ENCODE measurements at places on chromosomes 4 and X.

- DNase-seq, result no peak
These were observed 3.7 kb downstream of the FGD1 start for GRCh38 chrX:54492340-54492739.

DNA sequence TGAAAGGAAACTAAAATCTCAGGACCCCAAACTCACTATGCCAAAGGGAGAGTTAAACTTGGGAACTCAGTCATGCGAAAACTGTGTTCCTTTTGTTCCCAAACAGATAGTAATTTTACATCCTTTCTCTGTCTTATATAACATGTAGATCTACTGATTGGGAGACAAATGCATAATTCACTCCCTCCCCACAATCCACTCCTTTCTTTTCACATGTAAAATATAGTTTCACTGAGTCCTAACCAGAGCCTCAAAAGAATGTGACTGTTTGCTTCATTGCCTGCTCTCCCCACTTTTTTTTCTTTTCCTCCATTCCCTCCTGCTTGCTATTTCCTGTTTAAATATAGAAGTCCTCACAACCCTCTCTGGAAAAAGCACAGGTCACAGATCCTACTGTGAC is 699.3 kb upstream of the ADGRL3 start:
- DNase-seq, result no peak

- DNase-seq, result no peak
These were observed 854 bp downstream of the RNF113A start for GRCh38 chrX:119870626-119871131.

- no peak for DNase-seq
These were observed 79.6 kb upstream of the GLRA2 start for GRCh38 chrX:14449773-14450172.

DNA sequence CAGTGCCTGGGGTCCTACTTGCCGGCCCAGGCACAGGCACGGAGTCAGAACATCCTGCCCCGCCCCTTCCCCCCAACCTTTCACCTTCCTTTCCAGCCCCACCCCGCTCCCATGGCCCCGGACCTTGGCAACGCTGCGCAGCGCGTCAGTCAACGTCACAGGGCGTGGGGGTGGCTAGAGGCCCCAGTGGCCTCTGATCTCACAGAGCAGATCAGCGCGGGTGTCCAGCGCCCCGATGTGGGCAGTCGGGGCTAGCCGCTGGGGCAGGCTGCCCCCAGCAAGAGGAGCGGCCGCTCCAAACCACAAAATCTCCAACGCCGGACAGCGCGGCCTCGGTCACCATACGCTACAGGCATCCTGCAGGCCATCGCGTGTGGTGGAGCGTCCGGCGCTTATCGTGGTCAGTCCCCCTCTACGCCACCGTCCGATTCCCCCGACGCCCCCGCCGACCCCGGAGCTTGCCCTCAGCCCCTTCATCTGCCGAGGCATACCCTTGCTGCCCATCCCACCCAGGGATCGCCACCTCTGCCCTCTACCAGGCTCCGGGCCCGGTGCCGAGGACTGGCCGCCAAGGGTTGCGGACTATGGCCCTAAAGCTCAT is 69.6 kb upstream of the APOOL start:
- DNase-seq, result no peak

DNA sequence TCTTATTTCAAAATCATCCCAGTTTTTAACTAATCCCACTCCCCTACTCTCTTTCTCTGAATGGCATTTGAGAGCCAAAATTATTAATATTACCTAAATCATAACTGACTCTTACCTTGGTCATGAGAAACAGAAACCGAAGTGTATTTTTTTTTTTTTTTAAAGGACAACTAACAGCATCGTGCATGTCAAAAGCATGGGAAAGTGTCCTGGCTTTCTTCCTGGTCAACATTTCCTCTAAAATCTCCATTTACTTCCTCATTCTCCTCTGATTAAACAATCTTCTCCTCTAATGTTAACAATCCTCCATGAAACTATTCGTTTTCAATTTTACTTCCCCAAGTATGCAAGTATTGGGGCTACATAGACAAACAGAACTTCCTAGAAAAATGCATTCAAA is 2.1 kb upstream of the STS start:
- no peak for DNase-seq

GRCh38 chrX:47560179-47560933 is 649 bp upstream of the ARAF start:
- no peak for DNase-seq

GRCh38 chr4:39274503-39274902 is 91.7 kb downstream of the RFC1 start:
- DNase-seq, result no peak

DNA sequence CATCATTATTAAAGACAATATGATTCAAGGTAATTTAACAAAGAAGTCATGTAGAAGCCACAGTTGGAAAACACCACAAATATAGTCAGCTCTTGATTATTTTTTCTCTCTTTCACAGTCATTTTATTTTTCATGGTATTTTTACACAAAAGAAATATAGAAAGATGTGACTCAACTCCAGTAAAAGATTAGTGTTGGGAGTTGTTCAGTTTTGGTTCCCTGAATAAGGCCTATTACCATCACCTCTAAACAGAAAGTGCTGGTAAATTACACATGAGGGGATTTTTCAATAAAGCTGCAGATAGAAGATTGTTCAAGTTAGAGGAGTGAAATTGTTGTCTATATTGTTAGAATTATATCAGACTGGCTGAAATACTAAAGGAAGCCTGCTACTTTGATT is 107.0 kb downstream of the DDIT4L start:
- DNase-seq, result no peak

- no peak for DNase-seq
These were observed 160.2 kb upstream of the KLF3 start for GRCh38 chr4:38503689-38504395.

DNA sequence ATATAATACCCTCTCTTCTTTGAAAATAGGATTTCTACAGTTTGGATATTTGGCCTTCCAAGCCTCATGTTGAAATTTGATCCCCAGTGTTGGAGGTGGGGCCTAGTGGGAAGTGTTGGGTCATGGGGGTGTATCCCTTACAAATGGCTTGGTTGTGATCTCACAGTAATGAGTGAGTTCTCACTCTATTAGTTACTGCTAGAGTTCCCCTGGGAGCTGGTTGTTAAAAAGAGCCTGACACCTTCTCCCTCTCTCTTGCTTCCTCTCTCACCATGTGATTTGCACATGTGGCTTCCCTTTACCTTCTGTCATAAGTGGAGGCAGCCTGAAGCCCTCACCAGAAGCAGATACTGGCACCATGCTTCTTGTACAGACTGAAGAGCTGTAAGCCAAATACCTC is 73.9 kb downstream of the HDAC8 start:
- no peak for DNase-seq

GRCh38 chr4:132063829-132064228 is 1085.3 kb upstream of the PCDH10 start:
- no peak for DNase-seq

- no peak for DNase-seq
These were observed 94.4 kb upstream of the LIMCH1 start for GRCh38 chr4:41443340-41444079.

DNA sequence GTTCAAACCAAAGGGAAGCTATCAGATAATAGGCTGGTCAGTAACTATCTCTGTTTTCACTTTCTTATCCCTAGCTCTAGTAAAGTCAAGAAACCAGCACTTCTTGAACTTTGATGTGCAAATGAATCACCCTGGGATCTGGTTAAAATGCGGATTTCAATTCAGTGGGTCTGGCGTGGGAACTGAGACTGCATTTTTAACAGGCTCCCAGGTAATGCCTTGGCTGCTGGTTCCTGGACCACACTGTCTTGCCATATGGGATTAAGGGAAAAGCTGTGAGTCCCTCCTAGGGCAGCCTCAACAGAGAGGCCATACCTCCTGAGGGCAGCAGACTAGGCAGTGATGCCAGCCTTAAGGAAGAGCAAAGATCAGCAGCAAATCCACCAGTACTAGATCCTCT is 1.7 kb downstream of the RNF175 start:
- no peak for DNase-seq

GRCh38 chrX:15973299-15973698 is 118.7 kb upstream of the AP1S2 start:
- peak; percentile 60 for DNase-seq

Data from T47D (cell line).